ENCODE measurements at places on chromosomes 3 and 15. TPM values are rescaled to one million over a fixed set of nuclear protein-coding genes. Genes with fewer than 3 reads are reported as not detected.

GRCh38 chr3:102207151-102207571 lies 227.7 kb upstream of the ZPLD1 start:
- peak; percentile 50 for DNase-seq

Gene UROC1
- 0.14 TPM for polyA plus RNA-seq

Gene DPPA2
- polyA plus RNA-seq, result not detected

Gene GUCA1C
- polyA plus RNA-seq, result not detected

- DNase-seq, result no peak
Observed at GRCh38 chr15:33443708-33444107, 132.9 kb downstream of the RYR3 start.

- DNase-seq, result no peak
Observed at GRCh38 chr3:123750659-123751420, 133.3 kb downstream of the MYLK start.

Gene TRAT1
- not detected for polyA plus RNA-seq

- no peak for DNase-seq
Observed at GRCh38 chr3:40137591-40138295, 171.8 kb upstream of the EIF1B start.

Gene TLR9
- 0.28 TPM for polyA plus RNA-seq

DNA sequence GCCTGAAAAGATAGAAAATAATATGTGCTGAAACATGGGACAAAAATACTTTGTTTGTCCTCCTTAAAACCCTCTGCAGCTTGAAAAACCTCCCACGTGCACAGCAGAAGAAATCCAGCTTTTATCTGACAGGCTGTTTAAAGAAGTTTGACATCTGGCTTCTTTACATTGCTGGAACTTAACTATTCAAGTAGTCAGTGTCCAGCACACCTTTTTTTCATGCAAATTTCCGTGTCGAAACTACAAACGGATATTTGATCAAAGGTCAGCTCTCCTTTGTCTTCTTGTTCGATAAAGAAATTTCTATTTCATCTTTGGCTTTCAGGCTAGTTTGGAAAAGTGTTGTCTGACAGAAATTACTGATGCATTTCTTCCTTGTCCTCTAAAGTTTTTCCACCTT lies 66.8 kb upstream of the KBTBD8 start:
- no peak for DNase-seq

DNA sequence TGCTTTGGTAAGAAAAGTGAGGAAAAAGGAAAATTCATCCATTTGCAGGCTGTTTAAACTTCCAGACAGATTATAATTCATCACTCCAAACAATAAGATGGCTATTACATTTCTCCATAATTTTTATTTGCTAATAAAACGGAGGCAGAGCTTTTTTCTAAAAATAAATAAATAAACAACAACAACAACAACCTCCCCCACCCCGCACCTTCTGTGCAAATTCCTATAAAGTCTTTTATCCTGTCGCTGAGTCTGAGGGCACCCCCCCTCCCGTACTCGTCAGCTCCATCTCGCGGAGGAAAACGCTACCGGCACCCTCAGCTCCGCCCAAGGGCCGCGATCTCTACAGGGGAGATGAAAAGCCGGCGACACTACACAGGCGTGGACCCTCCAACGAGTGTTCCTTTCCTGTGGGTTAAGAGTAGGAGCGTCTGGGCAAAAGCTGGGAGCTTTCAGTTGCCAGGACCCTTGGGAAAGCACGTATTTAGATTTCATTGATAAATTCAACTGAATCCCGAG lies 1.0 kb upstream of the ATP1B3 start:
- peak; percentile 85 for DNase-seq

Gene ISL2
- polyA plus RNA-seq, result not detected

DNA sequence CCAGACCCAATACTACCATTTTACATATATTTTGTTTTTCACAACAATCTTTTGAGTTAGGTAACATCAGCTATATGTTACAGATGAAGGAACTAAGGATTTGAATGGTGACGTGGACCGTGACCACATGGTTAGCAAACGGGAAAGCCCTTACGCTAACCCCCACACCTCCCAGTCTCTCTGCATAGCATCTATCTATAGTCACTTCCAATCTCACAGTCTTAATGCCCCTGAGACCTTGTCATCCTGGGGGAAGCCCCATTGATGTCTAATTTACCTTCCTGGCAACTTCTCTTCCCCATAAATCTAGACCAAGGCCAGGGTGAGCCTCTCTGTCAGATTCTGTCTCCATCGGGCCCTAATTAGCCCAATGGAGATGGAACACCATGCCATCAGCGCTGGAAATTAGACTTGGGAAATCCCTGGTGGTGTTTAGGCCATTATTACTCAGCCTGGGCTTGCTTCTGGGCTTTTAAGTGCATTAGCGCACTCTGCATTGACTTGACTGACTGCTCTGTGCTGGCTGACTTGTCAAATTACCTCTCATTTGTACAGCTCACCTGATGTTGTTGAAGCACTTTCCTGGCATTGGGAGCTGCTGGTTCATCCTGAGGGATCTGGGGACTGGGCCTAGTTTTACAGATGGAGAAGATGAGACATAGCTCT lies 34.0 kb upstream of the SH3GL3 start:
- no peak for DNase-seq

DNA sequence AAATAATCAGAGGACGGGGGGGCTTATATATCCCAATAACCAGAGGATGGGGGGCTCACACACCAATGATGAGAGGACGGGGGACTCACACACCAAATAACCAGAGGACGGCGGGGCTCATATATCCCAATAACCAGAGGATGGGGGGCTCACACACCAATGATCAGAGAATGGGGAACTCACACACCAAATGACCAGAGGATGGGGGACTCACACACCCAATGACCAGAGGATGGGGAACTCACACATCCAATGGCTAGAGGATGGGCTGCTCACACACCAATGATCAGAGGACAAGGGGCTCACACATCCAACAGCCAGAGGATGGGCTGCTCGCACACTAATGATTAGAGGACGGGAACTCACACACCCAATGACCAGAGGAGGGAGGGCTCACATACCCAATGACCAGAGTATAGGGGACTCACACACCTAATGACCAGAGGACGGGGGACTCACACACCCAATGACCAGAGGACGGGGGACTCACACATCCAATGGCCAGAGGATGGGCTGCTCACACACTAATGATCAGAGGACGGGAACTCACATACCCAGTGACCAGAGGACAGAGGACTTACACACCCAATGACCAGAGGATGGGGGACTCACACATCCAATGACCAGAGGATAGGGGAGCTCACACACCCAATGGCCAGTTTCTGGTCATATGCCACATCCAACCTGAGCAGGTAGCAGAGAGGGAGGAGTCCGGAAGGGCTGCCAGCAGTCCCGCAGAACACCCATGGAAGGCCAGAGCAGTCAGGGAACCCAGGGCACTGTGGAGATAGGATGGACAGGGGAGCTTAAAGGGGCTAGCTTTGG lies 10.6 kb downstream of the RAB6B start:
- no peak for DNase-seq

DNA sequence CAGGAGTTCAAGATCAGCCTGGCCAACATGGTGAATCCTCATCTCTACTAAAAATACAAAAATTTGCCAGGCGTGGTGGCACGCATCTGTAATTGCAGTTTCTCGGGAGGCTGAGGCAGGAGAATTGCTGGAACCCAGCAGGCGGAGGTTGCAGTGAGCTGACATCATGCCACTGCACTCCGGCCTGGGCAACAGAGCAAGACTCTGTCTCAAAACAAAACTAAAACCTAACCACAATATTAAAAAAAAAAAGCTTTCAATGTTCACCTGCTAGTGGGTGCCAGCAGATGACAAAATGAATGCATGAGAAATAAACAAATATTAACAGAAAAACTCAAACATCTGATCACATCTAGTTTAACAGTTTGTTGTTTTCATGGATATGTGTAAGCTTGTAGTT lies 9.0 kb downstream of the SLC24A1 start:
- no peak for DNase-seq

- no peak for DNase-seq
Observed at GRCh38 chr3:53633197-53633787, 138.9 kb downstream of the CACNA1D start.

Gene DNAH12
- 0.50 TPM for polyA plus RNA-seq

DNA sequence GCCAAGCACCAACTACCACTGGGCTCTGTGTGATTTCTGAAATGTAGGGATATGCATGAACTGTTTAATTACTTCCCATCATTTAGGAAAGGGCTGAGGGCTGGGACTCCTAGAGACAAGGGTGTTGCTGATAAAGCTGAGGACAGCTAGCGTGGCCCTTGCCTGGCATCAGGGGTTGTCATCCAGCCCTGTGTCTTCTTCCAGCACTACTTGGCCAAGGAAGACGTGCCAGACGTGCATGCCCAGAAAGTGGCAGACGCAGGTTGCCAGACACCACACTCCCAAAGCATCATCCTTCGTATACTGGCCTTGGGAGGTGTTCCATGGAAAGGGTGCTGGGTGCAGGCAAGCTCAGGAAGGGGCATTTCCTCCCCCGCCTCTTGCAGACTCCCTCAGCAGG lies 64.8 kb downstream of the LRIG1 start:
- no peak for DNase-seq

- no peak for DNase-seq
Observed at GRCh38 chr3:185207931-185208746, 45.7 kb downstream of the EHHADH start.

Gene CACNA2D3
- polyA plus RNA-seq, result 2.4 TPM

- no peak for DNase-seq
Observed at GRCh38 chr3:16266714-16267113, 1.7 kb downstream of the OXNAD1 start.

DNA sequence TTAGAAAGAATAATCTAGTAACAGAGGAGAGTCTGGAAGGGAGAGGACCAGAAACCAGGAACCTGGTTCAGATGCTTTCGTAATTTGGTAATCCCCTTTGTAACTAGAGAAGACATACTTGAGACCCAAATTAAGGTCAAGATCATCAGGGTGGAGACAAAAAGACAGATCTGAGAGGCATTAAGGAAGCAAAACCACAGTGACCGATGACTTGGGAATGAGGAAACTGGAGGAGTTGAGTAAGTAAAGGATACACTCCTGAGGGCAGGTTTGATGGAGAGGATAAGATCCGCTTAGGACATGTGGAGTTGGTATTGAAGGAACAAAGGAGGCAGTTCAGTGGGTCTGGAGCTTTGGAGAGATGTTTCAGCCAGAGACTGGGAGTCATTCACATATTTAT lies 23.6 kb upstream of the BCL2A1 start:
- DNase-seq, result no peak

Gene RASL12
- 14.1 TPM for polyA plus RNA-seq

Gene SKIC8
- polyA plus RNA-seq, result 50.2 TPM

Gene C3orf22
- not detected for polyA plus RNA-seq
